Activated naive CD8-positive, alpha-beta T cell treated with anti-CD3 and anti-CD28 coated beads, Interleukin-2, amount 50 U/mL, for 16 hours (primary cell): ENCODE measurements at places on chromosomes 11 and 22.
A peak's percentile ranks its signal among the peaks of the same experiment; 100 is the strongest.

GRCh38 chr11:70783356-70783755 lies 385.0 kb downstream of the CTTN start:
- DNase-seq: no peak

- no peak for DNase-seq
These were observed 17.2 kb upstream of the BSX start for GRCh38 chr11:122998727-122999366.

DNA sequence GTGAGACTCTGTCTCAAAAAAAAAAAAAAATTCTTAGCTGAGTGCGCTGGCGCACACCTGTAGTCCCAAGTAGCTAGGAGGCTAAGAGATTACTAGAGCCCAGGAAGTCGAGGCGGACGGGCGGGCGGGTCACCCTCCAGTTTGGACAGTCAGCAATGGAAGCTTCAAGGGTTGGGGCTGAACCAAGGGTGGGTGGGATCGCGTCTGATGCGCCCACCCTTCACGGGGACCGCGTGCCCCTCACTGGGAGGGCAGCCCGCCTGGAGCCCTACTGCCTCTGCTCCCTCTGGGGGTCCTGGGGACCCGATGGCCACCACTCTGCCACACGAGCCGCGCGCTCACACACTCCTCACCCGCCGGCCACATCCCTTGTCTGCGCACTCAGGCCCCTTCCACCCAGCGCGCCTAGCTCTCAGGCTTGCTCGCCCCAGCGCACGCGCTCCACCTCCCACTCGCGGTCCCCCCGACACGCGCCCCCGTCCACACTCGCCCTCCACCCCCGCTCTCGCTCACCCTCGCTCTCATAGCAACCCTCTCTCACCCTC lies 494 bp downstream of the CHID1 start:
- no peak for DNase-seq

- peak; percentile 16 for DNase-seq
These were observed 154.6 kb downstream of the MAML2 start for GRCh38 chr11:96188243-96189006.

DNA sequence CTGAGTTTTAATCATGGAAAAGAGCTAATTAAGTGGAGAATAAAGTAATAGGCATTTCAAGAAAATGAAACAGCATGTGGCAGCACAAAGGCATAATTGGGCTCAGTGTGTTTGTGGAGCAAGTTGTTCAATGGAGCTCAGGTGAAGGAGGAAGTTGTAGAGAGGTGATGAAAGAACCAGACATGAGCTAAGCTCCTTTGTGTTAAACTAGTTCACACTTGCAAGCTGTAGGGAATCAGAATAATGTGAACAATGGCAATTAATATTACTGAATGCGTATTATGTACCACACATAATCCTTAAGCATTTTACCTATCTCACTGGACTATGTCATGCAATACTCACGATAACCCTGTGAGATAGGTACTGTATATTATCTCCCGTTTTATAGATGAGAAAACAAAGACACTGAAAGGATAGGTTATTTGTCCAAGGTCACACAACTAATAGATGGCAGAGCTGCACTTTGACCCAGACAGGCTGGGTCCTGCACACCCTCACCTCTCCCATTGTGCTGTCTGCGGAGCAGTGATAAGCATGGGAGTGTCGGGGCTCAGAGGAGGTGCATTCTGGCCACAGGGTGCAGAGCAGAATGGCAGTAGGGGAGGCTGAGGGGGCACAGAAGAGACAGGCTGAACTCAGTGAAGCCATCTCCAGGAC lies 8.9 kb downstream of the OLFML1 start:
- DNase-seq: no peak

- DNase-seq: no peak
These were observed 670.9 kb downstream of the BRD1 start for GRCh38 chr22:49156662-49157285.

DNA sequence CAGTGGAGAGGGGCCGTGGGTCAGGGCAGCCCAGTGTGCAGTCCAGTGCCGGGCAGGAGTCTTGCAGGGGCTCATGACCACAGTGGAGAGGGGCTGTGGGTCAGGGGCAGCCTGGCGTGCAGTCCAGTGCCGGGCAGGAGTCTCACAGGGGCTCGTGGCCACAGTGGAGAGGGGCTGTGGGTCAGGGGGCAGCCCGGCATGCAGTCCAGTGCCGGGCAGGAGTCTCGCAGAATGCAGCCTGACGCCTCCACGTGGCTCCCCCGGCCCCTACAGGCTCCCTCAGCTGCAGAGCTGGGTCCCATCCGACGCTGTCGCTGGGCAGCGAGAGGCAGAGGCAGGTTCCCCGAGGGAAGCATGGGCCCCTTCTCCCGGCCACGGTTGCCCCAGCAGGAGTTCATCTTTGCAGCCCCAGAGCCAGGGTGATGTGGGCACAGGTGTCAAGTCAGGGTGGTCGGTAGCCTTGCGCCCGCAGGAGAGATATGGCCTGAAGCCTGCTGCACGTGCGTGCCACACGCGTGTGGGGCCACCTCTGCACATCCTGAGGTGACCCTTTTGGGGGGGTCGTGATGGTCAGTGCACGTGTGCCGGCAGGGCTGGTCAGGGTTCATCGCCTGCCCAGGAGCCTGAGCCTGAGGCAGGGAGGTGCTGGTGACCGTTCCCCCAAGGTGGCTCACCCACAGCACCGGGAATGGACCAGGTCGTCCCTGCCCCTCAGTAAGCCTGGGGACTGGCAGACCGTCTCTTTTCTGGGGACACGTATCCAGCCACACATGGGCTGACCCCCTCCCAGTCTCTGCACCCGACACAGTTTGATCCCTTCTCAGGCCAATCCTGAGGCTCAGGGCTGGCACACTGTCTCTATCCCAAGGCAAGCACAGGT lies 2.9 kb downstream of the IFITM5 start:
- no peak for DNase-seq

DNA sequence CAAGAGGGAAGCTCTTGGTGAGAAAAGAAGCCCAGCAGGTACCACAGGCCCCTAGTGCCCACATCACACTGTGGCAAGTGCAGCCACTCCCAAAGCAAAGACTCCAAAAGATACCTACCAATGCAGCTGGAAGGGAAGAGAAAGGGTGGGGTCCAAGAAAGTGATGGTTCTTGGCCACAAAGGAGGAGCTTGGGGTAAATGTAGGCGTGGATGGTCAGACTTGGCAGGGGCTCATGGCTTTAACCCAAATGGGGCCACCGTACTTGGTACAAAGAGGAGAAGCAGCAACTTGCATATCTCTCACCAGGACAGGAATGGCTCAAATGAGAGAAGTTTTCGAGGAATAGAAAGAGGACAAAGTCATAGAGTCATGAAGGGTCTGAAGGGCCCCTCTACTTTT lies 4.8 kb downstream of the MAP3K11 start:
- no peak for DNase-seq

DNA sequence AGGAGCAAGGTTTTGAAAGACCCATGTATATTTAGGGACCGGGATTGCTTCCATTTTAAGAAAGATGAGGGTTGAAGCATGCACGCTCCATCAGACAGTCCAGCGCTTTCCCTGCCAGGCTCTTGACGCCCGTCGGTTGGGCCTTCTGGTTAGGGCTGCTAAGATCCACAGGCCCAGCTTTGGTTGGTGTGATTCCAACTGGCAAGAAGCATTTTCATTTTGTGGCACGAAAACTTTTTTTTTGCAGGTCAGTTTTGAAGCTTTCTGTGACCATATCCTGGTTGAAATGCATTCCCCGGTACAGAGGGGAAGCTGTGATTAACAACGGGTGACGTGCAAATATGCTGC lies 34.3 kb upstream of the MPPED1 start:
- DNase-seq: no peak

DNA sequence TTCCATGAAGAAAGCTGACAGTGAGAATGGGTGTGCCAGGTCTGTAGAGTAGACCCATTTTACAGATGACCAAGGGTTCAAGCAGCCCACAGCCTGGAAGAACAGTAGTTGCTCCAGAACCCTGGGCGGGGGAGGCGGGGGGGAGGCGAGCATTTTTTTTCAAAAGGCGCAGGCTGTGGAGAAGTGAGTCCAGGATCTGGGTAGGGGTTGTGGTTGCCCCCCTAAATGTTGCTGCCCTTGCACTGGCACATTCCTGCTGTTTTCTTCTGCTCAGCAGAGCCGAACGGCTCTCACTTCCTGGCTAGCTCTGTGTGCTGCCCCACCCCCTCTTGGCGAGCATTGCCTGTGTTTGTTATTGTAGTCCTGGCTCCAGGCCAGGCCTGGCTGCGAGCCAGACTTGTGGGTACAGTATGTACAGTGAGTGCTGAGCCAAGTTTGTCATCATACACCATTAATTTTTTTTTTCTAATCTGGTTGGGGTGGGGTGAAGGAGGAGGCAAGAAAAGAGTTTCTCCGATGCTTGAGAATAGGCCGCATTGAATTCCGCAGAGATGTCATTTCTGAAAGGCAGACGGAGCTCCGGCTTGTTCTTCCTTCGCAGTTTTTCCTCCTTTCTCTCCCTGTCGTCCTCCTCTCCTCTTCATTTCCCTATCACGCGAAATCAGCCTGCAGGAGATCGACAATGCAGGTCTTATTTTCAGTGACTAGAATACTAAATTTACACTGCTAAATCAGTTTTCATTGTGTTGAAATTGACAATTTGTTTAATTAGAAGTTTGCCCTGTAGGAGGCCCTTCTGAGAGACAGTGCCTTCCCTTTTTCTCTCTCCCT lies 100.5 kb downstream of the ZBTB16 start:
- DNase-seq: peak; percentile 65

GRCh38 chr22:44002997-44003396 lies 21.1 kb upstream of the PARVB start:
- no peak for DNase-seq

DNA sequence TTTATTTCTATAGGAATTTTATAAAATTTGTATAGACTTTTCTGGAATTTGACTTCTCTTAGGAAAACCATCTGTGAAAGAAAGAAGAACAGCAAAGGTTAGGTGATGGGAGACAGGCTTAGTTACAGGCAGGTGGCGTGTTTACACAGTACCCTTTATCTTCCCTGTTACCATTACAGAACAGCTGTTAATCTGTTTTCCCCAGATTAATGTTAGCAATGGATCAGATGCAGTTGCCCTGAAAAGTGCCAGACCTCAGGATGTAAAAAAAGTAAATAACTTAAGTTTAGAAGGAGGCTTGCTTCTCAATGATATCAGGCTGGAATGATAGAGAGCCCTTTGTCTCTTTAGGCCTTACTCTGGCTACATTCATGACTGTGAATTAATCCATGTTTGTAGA lies 1186.5 kb upstream of the TENM4 start:
- no peak for DNase-seq

GRCh38 chr11:93024369-93024768 lies 54.9 kb downstream of the MTNR1B start:
- no peak for DNase-seq

GRCh38 chr22:28032861-28033260 lies 113.8 kb upstream of the PITPNB start:
- DNase-seq: no peak

DNA sequence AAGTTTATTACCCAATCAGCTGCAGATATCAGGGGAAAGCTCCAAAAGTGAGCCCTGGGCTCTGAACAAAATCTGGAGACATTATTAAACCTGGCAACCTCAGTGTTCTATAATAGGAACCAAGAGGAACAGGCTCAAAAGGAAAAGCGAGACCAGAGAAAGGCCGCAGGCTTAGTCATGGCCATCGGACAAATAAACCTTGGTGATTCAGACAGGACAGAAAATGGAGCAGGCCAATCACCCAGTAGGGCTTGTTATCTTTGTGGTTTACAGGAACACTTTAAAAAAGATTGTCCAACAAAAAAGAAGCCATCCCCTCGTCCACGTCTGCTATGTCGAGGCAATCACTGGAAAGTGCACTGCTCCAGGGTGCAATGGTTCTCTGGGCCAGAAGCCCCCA lies 7.7 kb upstream of the PANX1 start:
- DNase-seq: no peak

GRCh38 chr11:48008951-48009270 lies 28.6 kb downstream of the PTPRJ start:
- peak; percentile 40 for DNase-seq

GRCh38 chr11:75388386-75389275 lies 10.7 kb upstream of the RPS3 start:
- DNase-seq: peak; percentile 32

- no peak for DNase-seq
These were observed 7.0 kb upstream of the ZNF74 start for GRCh38 chr22:20386972-20387371.

DNA sequence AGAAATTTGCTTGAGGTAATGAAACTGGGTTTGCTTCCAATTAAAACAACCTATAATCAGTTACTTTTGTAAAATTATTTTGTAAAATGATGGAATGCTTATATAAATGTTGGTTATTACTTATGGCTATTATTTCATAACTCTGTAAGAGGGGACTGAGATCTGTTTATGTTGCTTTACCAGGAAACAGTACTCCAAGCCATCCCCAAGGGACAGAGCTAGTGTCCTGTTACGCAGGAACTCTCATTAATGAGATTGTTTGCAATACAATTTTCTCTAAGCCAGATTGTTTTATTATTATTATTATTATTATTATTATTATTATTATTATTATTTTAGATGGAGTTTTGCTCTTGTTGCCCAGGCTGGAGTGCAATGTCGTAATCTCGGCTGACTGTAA lies 2.3 kb upstream of the NOX4 start:
- no peak for DNase-seq

DNA sequence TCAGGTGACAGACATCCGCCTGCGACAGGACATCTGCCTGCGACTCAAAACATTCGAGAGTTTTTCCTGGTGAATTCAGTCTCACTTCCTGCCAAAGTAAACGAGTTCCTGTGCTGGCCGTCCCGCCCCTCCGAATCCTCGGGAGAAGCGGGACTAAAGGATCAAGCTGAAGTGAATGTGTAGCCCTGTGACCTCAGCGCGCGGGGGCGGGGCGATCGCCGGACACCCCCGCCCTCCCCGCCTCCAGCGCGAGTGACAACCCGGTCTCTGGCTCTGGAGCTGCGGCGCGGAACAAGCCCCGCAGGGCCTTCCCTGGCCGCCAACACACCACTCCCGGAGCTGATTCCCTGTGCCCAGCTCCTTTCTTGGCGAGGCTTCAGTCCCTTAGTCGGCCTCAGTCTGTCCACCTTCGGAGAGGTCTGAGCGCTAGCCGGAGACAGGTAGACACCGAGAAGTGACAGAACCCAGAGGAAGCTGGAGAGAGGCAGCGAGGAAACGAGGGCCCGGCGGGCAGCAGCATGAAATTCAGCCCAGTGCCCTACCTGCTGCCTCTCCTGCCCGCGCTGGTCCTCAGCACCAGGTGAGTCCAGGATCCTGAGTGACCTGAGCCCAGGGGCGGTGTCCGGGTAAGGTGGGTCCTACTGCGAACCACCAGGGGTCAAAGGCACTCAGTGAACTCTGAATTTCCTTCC lies 766.4 kb upstream of the LUZP2 start:
- DNase-seq: no peak

GRCh38 chr11:6926208-6927029 lies at the start of gene ZNF215:
Gene ZNF215 (plus strand): TSS chr11:6926426. CDS start chr11:6932273, 5,847 bp downstream.
- DNase-seq: no peak

DNA sequence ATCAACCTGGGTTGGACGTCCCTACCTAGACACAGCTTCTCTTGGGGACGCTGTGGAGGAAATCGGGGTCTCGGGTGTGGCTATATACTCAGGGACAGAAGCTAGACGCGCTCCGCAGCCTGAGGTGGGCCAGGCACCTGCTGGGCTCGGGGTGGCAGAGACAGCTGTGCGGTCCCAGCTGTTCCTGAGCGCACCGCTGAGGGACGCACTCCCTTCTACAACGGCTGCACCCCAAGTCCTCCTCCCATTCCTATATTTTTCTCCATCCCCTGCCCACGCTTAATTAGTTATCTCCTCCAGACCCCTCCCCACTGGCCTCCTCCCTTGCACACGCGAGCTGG lies 188 bp upstream of the MTNR1B start:
- DNase-seq: no peak

GRCh38 chr11:70398834-70399680 lies 728 bp downstream of the CTTN start:
- DNase-seq: no peak

- DNase-seq: no peak
These were observed 40.1 kb downstream of the BID start for GRCh38 chr22:17734187-17734586.
